ENCODE measurements at places on chromosomes 4 and X.
A peak's percentile ranks its signal among the peaks of the same experiment; 100 is the strongest.

DNA sequence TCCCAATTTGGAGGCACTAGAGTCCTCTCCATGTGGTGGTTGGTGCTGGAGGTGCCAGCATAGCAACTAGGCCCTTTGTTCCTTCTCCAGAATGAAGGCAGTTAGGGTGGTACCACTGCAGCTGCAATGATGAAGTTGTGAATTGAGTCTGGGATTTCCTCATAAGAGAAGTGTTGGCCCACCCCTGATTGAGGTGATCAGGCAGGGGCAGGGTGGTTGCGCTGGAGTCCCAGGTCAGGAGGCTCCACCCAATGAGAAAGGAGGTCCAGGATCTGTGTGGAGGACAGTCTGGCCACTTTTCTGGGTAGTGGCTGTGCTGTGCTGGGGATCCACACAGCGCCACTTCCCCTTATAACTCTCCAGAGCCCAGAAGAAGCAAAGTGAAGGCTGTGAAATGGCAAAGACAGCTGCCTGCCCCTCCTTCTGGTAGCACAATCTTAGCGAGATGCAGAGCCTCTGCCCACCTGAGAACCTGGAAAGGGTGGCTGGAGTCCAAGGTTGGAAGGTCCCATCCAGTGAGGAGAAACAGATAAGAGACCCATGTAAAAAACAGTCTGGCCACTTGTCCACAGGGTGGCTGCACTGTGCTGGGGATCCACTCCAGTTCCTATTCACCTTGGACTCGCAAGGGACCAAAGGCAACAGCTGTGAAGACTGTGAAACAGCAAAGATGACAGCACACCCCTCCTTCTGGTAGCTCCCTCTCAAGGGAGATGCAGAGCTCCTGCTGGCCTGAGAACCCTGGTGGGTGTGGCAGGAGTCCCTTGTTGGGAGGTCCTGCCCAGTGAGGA, 124.6 kb downstream of the RRAGB start:
- DNase-seq = no peak

DNA sequence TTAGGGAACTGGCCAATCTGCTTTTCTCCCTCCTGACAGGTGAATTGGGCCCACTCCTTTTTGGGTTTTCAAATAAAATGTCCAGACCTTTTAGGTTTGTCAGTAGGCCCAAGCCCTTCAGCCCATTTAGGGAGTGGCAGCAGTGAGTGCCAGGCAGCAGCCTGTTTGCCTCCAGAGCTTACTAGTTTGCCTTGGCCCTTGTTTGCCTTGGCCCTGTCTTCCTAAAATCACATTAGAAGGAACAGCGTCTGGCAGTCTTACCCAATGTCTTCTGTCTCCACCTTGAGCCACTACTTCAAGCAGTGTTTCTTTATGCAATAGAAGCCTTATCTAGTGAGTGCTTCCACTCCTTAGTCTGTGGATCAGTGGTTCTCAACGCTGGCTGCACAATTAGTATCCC, 117.1 kb downstream of the TMEM164 start:
- no peak for DNase-seq

DNA sequence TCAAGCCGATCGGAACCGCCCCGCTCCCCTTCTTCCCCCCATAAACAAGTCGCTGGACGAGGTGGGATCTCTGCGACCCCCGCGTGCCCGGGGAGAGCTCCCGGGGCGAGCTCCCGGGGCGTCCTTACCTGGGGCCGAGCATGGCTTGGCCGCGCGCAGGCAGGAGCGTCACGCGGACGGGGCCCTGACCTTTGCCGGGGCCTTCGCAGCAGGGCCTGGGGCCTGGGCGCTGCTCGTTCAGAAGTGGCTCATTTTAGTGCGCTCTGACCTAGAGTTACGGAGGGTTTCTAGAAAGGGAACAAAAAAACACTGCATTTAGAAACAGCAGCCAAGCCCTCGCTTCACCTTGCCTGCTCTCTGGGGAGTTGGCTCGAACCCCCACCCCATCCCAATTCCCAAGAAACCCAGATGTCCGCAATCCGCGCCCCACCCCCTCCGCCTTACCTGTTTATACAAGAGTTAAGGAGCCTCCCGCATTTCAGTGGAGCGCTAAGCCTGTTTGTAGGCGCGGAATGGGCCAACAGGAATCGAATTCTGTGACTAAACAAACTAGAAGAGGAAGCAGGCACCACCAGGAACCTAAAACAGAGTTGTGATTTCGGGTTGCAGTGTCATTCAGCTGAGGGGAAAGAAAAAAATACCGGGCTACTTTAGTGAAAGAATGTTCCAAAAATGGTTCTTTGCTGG, 814 bp upstream of the RBM47 start:
- DNase-seq = no peak

GRCh38 chrX:1336331-1336943, at the start of gene IL3RA:
Gene IL3RA, plus strand, starts transcription at chrX:1336785. Its CDS starts 4,981 bp downstream, at chrX:1341766.
- no peak for DNase-seq

- peak; percentile 60 for DNase-seq
These were observed 5.3 kb upstream of the TRMT2B start for GRCh38 chrX:101057093-101057714.

DNA sequence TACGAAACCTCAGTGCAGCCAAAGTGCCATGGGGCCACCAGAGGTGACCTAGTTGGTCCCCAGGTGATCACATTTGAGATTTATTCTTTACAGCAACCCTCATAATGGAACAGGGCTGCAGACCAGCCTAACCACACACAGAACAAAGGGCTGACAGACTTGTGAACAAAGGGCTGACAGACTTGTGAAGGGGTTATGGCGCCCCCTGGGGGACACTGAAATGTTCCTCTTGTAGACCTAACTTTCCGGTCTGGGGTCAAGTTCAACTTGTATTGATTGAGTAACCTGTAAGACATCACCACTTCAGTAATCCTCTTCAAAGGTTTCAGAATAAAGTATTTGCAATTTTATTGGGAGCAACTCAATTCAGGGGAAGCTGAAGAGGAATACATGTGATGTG, 175.9 kb upstream of the RPS6KA3 start:
- peak; percentile 63 for DNase-seq
